ENCODE measurements at places on chromosomes 7 and 10.
A peak's percentile ranks its signal among the peaks of the same experiment; 100 is the strongest.

DNA sequence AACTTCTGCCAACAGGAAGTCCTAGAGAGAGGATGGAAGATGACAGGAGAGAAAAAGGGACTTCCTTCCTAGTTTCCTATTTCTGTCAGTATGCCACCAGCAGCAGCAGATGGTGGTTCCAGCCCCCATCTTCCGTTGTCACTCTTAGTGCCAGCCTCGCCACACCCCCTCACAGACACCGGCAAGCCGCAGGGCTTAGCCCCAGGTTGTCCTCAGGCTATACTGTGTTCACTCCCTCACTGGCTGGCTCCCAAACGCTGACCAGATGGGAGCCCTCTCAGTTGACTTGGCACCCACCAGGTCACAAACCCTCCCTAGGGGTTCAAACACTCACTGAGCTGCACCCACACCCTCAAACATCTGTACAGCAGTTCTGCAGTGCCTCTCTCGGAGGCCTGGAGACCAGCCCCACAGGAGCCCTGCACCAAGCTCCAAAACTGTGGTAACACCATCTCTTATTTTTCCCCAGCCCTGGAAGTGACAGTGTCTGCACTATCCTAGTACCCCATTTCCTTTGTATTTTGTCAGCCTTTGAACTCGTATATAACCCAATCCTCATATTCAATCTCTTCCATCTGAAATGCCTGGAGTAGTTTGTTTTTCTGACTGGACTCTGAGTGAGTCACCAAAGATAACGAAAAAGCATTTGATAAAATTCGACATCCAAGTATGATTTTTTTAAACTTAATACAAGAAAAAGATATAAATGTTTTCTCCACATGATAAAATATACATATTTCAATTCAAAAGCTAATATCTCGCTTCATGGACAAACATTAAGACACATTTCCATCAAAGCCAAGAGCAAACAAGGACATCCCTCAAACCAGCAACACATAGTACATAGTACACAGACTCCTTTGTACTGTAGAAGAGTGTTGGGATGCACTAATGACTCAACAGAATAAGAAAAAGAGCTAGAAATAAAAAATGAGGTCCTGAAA is 34.5 kb downstream of the SMURF1 start:
- DNase-seq = no peak

- DNase-seq = no peak
Observed at GRCh38 chr7:107394831-107395230, 75.0 kb upstream of the GPR22 start.

DNA sequence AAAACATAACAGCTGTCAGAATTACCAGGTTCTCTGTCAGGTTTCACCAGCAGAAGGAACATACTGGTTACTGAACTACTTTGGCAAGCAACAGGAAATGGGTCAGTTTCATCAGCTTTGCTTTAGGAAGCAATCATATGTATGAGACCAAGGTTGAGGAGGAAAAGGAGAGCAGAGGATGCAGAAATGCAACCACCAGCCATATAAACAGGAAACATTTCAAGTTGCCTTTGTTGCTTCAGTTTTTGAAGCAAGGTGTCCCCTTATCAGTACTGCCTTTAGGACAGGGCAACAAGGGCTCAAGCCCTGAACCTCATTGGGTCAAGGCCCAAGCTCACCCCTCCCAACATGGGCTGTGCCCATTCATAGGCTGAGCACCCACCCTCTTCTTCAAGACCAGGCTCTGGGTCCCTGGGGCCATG is 10.2 kb downstream of the HIPK2 start:
- DNase-seq = no peak

DNA sequence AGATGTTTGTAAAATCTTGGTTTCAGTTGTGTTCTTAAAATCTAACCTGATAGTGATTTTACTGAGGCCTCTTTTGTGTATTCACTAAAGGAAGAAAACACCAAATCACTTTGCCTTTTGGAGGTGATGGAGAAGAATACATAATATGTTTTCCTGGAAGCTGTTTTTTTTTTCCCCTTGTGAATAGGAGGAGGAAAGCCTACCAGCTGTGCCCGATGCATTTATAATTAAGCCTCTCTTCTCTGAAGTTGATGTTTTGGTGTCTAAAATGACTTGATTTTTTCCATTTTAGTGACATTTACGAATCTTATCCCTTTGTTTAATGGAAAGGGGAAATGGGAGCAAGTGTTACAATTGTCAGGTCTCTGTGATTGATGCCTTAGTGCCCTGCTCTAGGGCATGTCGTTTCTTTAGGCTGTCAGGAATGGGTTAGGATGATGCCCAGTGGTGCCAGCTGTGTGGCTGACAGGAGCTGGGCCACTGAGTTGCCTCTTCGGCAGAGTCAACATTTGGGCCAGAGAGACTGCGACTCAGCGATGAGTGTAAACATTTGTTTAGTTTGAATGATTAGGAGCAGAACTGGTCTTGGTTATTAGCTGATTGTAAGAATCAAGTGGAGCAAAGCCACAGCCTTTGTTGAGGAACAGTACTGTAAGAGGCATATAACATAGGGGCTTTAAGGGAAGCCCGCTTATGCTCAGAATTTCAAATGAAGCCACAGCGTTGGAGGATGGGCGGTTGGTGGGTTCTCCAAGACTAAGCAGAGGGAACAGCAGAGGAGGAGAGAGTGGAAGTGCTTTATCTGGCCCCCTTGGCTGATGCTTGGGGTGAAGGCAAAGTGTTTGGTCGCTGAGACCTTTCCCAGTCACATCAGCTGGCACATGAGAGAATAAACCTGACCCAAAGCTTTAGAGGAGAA is 81.6 kb downstream of the CDK14 start:
- no peak for DNase-seq

DNA sequence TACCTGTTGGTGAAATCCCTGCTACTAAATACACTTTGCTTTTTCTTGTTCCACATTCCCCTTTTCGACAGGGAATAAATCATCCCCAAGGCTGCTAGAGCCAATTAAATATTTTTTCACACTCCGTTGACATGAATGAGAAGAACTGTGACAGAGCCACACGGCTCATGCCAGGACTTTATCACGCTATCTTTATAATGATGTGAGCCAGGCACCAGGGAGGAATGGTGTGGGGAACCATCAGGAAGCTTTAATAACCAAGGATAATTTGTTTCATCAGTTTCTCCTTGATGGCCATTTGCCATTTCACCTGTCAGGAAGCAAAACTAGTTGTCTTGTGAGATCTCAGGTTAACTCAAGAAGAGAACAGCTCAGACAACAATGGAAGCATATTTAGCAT is 193.0 kb upstream of the C7orf33 start:
- DNase-seq = no peak

DNA sequence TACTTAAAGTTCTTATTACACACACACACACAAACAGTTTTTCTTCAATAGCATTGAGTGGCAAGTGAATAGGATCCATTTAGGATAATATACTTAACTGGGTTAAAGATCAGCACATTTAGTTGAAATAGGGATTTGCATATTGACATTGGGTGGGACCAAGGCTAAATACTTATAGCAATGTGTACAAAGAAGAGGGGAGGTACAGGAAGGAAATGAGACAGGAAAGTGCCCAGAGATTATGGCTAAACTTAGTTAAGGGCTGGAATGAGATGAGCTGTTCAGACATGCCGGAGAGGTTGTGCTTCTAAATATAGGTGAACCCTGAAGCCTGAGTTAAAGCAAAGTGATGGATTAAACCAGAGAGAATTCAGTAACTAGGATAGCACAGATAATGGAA is 95.1 kb downstream of the LSMEM1 start:
- no peak for DNase-seq

DNA sequence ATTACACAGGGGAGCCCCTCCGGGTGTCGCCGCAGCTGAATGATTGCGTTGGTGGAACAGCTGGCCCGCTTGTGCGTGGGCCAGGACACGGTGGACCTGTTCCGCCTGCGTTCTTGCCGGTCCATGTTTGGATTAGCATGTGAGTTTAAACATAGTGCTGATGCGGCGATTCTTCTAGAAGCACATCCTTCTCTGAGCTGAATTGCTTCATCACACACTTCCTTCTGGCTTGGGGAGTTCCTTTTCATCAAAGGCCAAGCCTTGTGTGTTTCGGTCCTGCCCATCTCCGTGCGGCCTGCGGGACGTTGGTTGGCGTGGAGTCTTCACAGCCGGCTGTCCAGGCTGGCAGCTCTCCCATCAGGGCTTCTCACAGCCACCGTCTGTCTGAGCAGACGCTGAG is 45.5 kb upstream of the SLC29A4 start:
- DNase-seq = no peak

GRCh38 chr7:114107522-114107921 is 188.7 kb upstream of the PPP1R3A start:
- no peak for DNase-seq

DNA sequence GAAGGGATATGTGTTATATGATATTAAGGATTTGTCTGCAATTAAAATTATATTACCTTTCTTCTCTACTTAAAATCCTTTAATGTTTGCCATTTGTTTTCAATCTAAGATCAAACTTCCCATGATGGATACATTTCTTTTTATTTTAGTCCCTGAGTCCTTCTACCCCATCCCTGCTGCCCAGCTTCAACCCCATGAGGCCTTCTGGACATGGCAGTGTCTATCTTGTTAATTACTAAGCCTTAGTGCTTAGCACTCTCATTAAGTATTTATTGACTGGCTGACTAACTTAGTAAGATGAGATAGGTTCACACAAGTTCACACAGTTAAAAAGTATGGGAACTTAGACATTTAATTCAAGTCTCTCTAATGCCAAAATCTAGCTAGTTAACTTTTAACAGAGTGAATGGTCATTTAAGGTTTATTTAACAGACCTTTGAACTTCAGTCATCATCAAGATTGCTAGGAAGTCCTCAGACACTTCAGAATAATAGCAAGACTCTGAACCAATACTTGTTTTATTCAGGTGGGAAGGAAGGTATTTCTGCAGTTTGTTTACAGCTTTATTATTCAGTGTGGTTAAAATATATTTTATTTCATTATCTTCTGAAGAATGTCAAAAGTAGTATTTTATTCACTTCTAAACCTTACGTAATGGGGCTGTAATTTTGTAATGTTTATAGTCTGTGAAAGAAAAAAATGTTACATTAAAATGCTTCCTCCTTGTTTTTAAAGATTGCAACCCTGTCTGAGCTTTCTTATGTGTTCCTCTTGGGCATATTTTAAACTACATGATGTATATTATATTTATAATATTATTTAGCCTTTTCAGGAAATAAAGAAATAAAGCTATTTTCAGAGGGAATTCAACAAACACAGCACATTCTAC is 848.9 kb downstream of the REEP3 start:
- no peak for DNase-seq

- DNase-seq = no peak
Observed at GRCh38 chr10:71598621-71599055, 120.9 kb downstream of the C10orf105 start.

DNA sequence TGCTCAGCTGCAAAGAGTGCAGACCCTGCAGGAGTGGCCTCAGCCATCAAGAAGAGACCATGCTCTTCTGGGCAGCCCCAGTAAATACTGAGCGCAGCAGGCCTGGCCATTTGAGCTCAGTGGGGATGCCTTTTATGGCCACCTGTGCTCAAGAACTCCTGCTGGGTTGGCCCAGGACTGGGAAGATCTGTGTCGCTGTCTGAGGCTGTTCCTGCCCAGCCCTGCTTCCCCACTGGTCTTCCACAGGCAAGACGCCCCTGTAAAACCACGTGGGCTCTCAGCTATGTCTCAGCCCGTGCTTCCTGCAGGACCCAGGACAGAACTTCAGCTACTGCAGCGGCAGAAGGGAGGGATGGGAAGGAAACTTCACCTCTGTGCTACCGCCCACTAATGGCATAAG is 10.5 kb upstream of the PPIF start:
- no peak for DNase-seq

GRCh38 chr10:7275761-7276440 is 134.9 kb downstream of the SFMBT2 start:
- DNase-seq = no peak

GRCh38 chr10:5697342-5697741 is 12.7 kb downstream of the TASOR2 start:
- no peak for DNase-seq

DNA sequence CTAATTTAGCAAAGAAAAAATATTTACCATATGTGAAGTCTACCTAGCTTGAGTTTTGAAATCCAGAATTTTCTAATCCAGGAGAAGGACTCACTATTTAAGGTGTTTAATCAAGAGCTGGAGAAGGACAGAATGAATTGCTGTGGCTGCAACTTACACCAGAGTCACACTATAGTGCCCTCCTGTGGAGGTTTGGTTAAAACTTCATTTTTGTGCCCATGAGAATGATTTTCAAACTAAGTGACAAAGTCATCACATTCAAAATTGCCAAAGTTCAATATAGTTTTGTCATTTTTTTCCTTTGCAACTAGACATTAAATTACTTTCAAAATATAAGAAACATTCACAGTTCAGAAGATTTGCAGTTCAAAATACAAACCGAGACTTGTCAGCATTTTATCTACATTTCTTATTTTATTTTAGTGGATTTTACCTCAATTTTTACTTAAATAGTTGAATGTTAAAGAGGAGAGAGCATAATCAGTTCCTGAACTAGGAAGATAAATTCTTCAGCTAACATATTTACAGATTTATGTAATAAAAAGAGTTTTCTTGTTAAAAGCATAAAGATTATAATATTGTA is 70.7 kb downstream of the CABCOCO1 start:
- peak; percentile 36 for DNase-seq

- DNase-seq = no peak
Observed at GRCh38 chr7:12578930-12579640, 8.6 kb downstream of the SCIN start.

DNA sequence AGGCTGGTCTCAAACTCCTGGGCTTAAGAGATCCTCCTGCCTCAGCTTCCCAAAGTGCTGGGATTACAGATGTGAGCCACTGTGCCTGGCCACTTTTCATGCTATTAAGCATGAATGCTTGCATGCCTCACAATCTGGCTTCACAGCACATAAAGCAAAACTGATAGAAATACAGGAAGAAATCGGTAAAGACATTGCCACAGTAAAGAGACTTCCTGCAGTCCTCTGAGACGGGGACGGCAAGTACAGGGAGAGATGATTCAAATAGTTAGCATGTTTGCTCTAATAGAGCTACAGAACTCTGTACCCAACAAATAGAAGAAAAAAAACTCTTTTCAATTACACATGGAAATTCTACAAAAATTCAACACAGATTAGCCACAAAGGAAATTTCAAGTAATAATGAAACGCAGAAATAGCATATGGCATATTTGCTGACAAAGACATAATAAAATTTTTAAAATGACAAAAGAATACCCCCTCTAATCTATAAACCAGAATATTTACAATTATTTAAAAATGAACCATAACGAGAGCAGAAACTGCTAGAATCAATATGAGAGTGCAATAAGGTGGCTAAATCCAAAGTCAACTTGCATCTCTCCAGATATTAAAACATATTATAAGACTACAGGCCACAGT is 32.3 kb downstream of the CARD11 start:
- DNase-seq = no peak

DNA sequence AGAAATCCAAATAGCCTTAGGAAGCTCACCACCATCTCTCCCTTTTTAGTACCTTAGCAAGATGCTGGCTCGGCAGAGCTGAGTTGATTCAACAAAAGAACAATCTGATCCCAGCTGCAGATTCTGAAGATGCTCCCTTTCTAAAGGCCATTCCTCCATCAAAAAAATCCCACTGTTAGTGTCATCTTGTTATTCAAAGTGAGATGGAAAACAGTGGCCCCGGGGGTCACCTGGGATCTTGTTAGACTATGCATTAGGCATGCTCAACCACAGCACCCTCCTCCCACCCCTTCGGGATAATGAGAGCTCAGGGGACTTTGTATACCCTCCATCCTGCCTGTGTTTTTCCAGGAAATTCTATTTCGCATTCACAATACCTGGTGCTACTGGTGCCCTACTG is 2.4 kb downstream of the NCAPG2 start:
- no peak for DNase-seq

GRCh38 chr10:123301077-123301857 is 147.1 kb downstream of the BUB3 start:
- peak; percentile 69 for DNase-seq

GRCh38 chr10:86681047-86681446 is 12.7 kb downstream of the LDB3 start:
- no peak for DNase-seq
